ENCODE measurements at places on chromosomes 2 and 18.

- DNase-seq, result no peak
Measured at GRCh38 chr2:238425505-238425978, 1.2 kb upstream of the ASB1 start.

DNA sequence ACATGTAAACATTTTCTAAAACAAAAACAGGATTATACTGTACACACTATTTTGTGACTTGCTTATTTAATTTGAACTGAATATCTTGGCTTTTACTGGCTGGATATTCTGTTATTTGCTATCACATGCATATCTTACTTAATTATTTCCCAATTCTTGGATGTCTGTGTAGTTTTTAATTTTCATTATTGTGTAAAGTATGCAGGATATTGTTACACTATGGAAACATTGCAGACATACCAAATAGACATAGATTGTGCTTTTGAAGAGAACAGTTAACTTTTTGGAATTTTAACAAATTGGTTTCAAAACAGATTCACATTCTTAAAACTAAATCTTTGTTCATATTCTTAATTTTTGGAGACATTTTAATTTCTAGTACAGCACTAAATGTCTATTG, 2.1 kb downstream of the PHOSPHO2 start:
- no peak for DNase-seq

- DNase-seq, result no peak
Measured at GRCh38 chr2:194730266-194730665, 926.8 kb upstream of the SLC39A10 start.

DNA sequence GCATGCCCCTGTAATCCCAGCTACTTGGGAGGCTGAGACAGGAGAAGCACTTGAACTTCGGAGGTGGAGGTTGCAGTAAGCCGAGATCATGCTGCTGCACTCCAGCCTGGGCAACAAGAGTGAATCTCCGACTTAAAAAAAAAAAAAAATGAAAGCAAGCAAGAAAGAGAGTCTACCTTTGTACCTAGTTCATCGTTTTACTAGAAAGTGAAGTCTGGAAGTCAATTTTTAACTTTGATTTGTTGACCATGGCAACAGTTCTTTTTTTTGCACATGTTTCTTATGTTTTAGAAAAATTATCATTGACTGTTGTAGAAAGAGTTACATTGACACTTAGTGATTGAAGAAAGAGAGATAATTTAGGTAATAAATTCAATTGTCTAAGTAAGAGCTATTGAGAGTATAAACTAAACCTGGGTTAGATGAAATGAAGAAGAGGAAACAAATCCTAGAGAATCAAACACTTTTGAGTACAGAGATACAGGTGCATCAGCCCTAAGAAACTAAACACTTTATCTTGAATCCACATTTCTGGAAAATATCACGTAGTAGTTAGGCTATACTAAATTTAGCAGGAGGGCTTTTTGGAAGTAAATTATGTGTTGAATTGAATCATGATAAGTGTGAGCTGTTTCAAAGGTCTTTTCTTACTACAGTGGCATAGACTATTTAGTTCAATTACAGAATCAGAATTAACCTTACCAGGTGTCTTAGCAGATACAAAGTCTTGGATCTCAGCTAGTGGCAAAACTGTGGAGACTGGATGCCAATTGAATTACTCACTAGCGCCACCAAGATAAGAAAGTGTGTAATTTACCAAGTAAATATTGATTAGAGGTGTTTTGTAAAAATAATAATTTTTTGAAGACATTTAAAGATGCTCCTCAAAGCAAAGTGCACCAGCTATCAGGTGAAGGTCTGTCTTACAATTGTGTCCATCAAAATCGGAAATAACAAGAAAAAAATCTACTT, 303.4 kb upstream of the NRXN1 start:
- DNase-seq, result no peak

DNA sequence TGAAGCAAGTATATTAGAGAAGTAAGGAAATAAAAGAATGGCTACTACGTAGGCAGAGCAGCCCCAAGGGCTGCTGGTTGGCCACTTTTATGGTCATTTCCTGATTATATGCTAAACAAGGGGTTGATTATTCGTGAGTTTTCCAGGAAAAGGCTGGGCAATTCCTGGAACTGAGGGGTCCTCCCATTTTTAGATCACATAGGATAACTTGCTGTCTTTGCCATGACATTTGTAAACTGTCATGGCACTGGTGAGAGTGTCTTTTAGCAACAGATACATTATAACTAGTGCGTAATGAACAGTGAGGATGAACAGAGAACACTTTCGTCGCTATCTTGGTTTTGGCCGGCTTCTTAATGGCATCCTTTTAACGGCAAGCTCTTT, 2.6 kb upstream of the UBE2F start:
- DNase-seq, result no peak

- peak; percentile 50 for DNase-seq
Measured at GRCh38 chr2:65430603-65431420, 1.6 kb downstream of the SPRED2 start.

- DNase-seq, result no peak
Measured at GRCh38 chr2:18422432-18423165, 137.9 kb downstream of the RDH14 start.

DNA sequence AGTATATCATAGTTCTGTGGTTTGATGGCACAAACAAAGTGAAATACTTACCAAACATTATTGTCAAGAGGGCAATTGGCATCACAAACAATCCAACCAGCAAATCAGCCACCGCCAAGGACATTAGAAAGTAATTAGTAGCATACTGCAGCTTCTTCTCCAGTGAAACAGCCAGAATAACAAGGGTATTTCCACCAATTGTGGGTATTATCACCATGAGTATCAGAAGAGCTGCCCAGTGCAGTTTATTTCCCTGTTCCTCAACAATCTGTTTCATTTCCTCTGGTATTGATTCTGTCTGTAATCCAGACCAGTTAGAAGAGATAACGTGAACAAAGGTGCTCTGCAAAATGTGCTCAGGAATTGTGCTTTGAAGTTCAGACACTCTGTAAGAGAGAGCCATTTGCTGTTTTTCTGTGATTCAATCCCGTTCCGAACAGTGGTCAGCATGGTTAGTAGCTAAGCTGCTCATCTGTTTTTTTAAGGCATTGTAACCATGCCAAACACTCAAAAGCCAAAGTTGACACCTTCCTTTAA, 1.4 kb downstream of the HTR2B start:
- no peak for DNase-seq

All from NCI-H1092 treated with DMSO at 0.1 percent for 48 hours (cell line).